ENCODE measurements at places on chromosomes 11 and 22.

DNA sequence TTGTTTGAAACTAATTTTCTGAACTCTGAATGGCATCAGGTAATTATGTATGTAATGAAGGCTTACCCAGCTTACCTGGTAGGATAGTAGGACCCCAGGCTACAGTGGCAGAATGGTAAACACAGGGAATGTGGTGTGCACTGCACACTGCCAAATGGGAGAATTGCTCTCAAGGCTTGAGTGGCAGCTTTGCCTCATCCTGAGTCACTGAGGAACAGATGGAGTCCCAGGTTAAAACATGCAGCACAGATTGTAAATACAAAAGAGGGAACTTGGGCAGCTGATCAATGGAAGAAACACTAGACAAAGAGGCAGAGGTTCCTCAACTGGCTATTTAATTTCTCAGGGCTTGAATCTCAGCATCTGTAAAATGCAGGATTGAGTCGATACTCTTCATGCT lies 24.4 kb downstream of the GPR83 start:
- DNase-seq, result no peak

- peak; percentile 24 for DNase-seq
These were observed 6.0 kb upstream of the CARD10 start for GRCh38 chr22:37525073-37525745.

DNA sequence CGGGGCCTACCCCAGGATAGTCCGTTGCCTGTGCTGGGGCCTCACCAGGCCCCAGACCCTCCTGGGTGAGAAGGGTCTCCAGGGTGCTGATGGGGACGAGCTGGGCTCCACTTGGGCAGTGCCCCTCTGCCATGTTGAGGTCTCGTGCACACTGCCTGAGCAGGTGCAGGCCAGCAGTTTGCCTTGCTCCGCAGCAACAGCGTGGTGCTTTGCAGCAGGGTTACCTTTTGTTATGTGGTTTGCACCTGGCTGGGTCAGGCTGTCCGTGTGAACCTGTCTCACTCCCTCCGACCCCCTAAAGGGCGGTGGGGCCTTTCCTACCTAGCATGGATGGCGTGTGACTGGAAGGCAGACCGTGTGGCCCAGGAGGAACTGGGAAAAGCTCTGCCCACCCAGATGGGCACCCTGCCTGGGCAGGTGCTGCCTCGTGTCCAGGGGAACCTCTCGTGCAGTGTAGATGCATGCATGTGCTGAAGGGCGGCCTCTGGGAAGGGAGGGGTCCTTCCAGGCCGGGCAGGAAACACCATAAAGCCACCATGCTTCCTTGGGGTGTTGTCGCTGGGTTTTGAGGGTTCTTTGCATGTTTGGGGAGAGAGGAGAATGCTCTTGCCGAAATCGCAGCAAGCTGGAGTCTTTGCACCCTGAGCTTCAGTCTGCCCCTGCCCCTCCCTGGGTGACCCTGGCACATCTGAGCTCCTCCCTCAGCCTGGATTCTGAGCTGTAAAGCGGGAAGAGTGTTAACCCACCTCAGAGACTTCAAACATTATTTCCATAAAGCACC lies 75.4 kb upstream of the PPARA start:
- DNase-seq, result no peak

GRCh38 chr11:129365816-129366215 lies 9.8 kb upstream of the BARX2 start:
- DNase-seq, result no peak

- no peak for DNase-seq
These were observed 357.2 kb upstream of the NARS2 start for GRCh38 chr11:78931891-78932290.

GRCh38 chr11:109508943-109509342 lies 87.0 kb downstream of the C11orf87 start:
- DNase-seq, result no peak

DNA sequence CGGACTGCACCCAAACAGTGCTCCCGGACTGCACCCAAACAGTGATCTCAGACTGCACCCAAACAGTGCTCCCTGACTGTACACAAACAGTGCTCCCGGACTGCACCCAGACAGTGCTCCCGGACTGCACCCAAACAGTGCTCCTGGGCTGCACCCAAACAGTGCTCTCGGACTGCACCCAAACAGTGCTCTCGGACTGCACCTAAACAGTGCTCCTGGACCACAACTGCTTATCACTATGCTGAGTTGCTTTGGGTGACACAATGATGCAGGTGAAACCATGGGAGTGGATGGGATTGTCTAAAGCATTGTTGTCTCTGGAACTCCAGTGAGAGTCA lies 90.4 kb downstream of the FBXO7 start:
- DNase-seq, result no peak

DNA sequence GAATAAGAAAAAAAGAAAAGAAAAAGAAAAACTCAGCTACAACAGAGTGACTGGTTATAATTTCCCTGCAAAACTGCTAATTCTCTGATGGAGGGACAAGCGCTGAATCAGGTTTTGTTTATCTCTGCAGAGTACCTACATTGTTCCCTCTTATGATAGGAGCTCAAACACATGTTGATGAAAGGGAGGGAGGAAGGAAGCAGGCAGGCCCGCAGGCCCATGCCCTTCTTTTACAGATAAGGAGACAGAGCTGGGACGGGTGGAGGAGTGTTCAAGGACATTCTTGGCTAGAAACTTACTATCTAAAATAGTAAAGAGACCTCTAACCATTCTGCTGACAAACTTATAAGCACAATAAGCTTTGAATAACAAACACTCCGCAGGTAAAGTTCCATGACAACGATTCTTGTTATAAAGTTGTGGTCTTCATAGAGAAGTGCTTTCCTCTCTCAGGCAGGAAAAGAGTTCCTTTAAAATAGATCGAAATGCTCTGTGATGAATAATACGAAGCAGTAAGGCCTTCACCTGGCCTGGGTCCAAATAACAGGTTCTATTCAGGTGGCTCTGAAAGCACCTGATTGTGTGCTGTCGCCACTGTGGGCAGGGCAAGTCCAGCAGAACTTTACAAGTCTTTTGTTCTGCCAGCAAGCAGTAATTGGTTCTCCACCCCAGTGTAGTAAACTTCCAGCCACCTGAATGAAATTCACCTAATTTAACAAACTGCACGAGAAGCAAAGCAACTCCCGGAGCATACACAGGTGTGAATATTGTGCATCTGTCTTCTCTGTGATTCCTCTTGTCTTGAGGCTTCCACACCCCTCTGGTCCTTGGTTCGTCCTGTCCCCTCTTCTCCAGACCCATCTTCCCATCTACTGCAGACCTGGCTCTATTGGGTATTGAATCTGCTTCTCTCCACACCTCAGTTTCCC lies 15.3 kb upstream of the MICAL2 start:
- no peak for DNase-seq

DNA sequence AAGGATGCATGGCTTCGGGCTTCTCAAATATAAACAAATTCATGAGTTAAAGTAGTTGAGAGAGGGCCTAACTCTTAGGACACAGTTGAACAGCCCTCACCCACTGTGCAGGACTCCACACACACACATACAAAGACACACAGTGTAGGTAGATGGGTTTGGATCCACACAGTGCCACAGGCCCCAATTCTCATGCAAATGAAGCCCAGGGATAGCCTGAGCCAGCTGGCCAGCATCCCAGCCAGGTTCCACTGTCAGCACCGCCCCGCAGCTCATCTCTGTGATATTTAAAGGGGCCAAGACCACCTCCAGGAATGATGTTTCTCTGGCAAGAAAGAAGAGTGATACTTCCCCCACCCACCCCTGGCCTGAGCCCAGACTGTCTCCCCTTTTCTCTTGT lies 11.7 kb downstream of the SLC35C1 start:
- no peak for DNase-seq

GRCh38 chr22:30947816-30948454 lies 20.6 kb downstream of the MORC2 start:
- no peak for DNase-seq

- no peak for DNase-seq
These were observed 19.7 kb upstream of the IL17REL start for GRCh38 chr22:50032109-50032871.

DNA sequence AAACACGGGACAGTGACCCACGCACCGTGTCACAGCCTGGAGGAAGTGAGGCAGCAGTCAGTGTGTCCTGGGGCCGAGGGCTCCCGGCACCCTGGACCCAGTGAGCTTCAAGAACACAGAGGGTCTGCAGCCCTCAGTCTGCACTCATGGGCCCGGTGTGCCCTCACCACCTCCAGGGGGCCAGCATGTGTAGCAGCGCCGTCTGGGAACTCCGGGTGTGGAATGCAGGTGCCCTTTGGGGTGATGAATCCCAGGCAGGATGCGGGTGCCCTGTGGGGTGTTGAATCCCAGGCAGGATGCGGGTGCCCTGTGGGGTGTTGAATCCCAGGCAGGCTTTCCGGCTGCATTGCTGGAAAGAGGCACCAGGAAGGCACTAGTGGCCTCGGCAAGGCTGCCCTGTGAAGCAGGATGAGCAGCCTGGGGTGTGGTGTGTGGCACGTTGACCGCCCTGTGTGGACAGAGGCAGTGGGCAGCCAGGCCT lies 1399.9 kb downstream of the BRD1 start:
- DNase-seq, result no peak

- no peak for DNase-seq
These were observed 712.6 kb upstream of the ANO5 start for GRCh38 chr11:21480240-21480639.

DNA sequence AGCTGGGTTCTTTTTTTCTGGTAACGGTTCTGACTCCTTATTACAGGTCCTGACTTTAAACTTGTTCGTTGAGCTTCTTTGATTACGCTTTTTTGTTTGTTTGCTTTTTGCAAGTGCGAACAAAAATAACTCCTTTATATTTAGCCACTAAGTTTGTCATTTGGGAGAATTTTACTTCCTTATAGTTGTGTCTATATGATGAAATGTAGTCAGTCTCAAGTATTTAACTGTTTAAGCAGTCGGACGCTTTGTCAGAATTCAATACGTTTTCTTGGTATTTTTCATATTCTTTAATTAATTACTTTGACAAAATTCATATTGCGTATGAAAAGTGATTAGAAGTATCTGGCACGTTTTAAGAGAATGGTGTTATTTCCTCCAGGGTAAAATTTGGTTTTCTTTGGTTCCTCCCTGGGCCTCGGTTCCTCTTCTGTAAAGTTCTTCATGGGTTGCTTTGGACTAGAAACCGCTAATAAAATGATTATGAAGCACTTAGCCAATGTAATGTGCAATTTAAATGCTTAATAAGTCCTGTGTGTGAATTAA lies 1.3 kb downstream of the CBL start:
- DNase-seq, result no peak

- no peak for DNase-seq
These were observed 739.8 kb downstream of the OPCML start for GRCh38 chr11:132792341-132793140.

- no peak for DNase-seq
These were observed 8.0 kb upstream of the FIBIN start for GRCh38 chr11:26985943-26986342.

DNA sequence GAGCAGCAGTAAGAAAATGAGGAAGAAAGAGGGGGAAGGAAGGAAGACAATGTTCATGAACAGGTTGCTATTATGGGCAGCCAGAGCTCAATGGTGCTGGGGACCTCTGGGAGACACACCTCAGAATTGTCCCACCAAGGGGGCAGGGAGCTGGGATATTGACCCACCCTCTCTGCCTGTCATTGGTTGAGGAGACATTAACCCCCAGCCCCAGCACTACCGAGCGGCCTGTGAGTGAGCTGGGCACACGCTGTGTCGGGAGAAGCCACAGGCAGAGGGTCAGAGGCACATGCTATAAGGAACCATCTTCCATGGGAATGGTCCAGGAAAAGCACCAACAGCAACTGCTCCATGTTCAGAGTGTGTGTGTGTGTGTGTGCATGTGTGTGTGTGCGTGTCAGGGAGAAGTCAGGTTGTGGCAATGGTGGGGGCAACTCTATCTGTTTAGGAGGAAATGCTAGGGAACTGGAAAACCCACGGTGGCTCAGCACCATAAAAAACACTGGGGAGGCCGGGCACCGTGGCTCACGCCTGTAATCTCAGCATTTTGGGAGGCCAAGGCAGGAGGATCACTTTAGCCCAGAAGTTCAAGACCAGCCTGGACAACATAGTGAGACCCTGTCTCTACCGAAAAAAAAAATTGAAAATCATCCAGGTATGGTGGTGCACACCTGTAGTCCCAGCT lies 49.2 kb downstream of the CD6 start:
- no peak for DNase-seq

DNA sequence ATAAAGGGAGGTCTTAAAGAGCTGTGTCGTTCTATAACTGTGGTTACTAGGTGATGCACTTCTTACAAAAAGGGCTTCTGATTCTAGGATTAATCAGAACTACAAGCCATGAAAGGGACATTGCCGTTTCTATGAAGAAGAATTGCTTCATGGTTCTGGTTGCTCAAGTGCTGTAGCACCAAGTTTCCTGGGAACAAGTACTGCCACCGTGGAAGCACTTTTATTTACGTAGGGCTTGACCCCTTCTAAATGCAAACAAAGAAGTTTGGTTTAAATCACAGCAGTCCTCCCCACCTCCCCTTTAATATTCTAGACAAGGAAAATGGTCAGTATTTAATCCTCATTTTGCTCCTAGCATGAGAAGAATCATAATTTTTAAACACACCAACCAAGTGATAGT lies 9.8 kb downstream of the YAP1 start:
- DNase-seq, result no peak

- DNase-seq, result no peak
These were observed 17.1 kb upstream of the SYTL2 start for GRCh38 chr11:85827748-85828639.

- no peak for DNase-seq
These were observed 3.3 kb downstream of the MTMR2 start for GRCh38 chr11:95920460-95921105.
